BE2C (cell line): ENCODE measurements at places on chromosomes 3 and 15.

DNA sequence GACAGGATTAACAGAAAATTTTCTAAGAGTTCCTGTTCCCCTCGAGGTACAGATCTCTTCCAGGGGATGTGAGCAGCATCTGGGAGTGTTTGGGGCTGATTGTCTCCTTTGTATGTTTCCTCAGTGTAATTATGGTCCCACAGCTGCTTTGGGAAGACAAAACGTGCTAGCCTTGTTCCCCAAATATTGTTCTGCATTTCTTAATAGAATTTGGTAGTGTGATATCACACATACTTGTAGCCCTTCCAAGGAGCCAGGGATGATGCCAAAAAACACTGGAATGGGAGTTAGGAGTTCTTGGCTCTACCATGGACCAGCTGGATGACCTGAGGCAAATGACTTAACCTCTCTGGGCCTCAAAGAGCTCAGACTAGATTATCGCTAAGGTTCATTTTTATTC is 19.0 kb upstream of the AGBL1 start:
- no peak for DNase-seq

GRCh38 chr15:94125156-94125555 is 106.2 kb upstream of the MCTP2 start:
- no peak for DNase-seq

DNA sequence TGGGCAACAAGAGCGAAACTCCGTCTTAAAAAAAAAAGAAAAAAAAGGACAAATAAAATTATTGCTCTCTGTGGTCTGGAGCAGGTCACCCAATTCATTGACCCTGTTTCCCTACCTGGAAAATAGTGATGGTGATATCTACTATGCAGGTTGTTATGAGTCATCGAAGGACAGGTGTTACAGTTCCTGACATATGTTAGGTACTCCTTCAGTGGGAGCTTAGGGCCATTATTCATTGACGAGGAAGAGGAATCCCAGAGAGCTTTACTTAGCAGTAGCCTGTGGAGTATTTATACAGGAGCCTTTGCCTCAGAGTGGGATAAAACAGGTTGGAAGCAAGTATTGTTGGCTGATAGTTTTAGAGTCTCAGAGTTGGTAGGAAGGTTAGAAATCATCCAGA is 74.5 kb downstream of the SLC7A14 start:
- DNase-seq: no peak

GRCh38 chr3:173891272-173892100 is 493.9 kb downstream of the NLGN1 start:
- DNase-seq: no peak

GRCh38 chr15:68572309-68572708 is 6.5 kb upstream of the CORO2B start:
- no peak for DNase-seq

GRCh38 chr3:48278884-48279559 is 38.1 kb downstream of the ZNF589 start:
- DNase-seq: no peak

DNA sequence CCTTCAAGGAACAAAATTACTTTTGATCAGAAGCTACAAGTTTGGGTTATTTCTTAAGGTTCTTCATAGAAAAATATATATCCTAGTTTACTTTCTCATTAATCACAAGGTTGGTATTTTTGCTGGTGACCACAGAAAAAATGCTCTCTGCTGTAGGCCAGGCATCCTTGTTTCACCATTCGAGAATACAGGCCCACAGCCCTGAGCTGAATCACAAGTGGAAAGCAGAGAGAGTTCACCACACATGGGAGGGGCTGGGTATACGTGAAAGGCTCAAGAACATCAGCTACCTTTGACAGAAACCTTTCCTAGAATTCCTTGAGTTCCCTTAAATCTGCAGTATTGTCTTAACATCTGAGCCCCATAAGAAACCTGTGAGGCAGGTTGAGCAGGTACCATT is 23.2 kb downstream of the CPEB1 start:
- DNase-seq: no peak

GRCh38 chr15:73318463-73319351 is 50.1 kb downstream of the HCN4 start:
- DNase-seq: peak; percentile 55

- no peak for DNase-seq
Observed at GRCh38 chr3:46811615-46812236, 51.5 kb downstream of the MYL3 start.

GRCh38 chr3:189699885-189700284 is 68.7 kb downstream of the TP63 start:
- no peak for DNase-seq

- no peak for DNase-seq
Observed at GRCh38 chr3:55189359-55189801, 261.5 kb upstream of the LRTM1 start.

DNA sequence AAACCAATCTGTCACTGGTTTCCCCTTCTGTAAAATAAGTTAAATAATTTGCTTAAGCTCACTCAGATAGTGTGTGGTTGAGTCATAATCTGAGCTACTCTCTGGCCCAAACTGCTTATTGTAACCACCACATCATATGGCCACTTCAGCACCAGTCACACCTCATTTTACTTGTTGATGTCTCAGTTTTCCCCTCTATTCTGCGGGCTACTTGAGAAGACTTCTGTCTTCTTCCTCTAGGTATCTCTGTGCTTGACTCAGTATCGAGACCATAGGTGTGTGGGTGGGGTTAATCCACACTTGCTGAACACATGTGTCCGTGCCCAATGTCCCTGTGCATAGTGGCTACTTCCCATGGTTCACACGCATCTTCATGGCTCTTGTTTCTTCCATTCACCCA is 32.9 kb downstream of the CRYGS start:
- DNase-seq: no peak

DNA sequence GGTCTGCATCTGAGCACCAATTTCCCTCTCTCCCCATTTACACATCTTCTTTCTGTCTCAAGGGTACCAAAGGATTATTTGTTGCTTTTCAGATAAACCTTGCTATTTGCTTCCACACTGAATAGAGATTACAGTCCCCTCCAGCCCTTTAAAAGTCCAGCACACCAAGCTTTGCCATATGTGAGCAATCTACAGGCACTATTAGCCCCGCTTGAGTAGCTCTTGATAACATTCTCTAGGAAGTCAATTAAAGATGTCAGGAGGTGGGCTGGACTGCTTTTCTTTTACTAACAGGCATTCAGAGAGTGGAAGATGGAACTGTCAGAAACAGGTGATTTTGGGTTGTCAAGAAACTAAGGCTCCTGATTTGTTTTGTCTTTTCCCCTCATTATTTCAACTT is 417.0 kb downstream of the ROBO2 start:
- DNase-seq: peak; percentile 62
